Cerebellar cortex (tissue), 1 donor: ENCODE measurements at places on chromosomes 16 and 17.

- no peak for DNase-seq
Observed at GRCh38 chr17:80348551-80349150, 66.3 kb upstream of the ENDOV start.

DNA sequence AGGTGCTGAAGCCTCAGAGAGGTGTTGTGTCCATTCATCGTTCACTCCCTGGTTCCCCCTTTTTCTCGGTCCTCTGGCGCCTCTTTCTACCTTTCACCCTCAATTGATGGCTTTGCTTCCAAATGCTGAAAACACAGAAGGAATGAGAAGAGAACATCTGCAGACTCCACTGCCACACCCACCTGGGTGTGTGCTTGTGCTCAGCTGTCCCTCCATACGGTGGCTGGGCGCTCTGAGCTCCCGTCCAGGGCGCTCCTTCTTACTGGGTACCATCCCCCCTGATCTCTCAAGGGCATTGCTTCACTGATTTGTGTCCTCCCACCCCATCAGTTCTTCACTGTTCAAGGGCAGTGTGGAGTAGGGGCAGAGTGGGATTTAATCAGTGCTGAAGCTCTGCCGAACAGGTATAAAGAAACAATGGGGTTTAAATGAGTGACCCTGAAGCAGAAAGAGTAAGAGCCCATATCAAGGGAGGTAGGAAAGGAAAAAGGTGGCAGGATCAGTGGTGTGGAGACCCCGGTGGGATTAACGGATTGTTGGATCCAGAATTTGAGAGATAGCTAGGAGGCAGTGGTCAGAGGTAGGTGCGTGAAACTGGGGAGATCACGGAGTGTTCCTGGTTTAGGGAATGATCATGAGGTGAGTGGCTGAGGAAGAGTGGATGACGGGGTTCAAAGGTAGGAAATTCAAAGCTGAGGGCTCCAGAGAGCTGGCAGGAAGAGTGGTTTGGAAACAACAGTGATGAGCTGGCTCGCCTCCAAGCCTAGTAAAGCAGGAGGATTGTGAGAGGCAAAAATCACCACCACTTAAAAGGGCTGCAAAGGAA, 40.8 kb downstream of the MRTFB start:
- peak; percentile 69 for DNase-seq

GRCh38 chr17:13776027-13776551, 174.4 kb upstream of the HS3ST3A1 start:
- DNase-seq = no peak

GRCh38 chr17:72640415-72641165, 451.9 kb downstream of the SLC39A11 start:
- no peak for DNase-seq

DNA sequence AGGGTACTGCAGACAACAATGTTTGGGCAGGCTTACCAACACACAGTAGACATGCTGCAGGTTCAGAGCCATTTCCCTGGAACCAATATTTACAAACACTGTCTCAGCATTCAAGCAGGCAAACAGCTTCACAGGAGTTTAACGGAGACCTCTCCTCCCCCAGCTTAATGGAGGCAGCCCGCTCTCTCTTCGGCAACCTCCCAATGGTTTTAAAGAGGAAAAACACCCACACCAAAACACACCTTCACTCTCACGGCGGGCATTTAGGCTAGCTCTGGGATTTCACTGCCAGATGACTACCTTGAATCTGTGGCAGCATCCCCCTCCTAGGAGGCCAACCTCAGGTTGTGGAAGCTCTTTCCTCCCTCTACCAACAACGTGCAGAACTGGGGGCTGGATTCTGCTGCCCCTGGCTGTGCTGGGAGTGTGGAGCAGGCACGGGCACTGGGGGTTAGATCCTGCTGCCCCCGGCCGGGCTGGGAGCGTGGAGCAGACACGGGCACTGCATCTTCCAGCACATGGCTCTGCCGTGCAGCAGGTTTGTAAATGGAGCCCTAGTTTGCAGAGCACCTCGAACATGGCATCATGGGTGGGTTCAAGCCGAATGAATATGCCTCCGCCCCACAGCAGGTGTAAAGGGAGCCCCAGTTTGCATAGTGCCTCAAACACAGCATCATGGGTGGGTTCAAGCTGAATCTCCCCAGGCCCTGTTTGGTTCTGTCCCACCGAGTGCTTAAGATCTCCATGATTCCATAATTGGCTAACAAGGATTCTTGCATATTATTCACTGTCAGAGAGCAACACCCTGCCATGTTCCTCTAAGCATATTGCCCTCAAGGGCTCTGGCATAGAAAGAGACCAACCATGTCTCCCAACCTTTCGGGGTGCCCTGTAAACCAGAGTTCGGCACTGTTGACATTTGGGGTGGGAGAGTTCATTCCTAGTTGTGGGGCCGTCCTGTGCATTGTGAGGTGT, 86.4 kb downstream of the RBFOX3 start:
- DNase-seq = no peak

DNA sequence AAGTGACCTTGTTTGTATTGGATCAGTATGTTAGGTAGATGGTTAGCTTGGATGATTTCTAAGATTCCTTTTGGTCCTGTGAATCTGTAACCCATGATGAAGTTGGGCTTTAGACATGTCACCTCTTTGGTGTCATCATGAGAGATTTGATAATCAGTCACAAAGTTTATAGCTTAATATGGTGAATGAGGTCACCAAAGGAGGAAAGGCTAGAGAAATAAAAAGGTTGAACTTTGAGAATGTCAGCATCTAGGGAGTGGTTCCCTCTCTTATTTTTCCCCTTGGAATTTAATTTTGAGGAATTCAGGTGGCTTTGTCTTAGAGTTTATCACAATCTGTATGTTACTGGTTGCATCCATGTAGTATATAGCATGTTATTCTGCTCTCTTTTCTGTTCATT, 45.3 kb downstream of the NLK start:
- DNase-seq = no peak

DNA sequence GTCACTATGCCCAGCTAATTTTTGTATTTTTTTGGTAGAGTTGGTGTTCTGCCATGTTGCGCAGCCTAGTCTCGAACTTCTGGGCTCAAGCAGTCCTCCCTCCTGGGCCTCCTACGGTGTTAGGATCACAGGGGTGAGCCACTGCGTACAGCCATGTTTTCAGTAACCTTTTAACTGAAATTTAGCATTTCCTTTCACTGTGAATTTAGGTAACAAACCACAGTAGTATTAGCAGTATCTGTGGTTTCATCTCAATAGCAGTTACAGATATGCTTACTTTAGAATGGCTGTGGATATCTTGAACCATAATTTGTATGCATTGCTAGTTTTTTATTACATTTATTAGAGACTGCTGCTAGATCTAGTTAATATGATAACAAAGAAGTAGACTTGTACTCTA, 4.3 kb upstream of the RANGRF start:
- no peak for DNase-seq
